Central memory CD8-positive, alpha-beta T cell (primary cell): ENCODE measurements at places on chromosomes 3 and 15.

DNA sequence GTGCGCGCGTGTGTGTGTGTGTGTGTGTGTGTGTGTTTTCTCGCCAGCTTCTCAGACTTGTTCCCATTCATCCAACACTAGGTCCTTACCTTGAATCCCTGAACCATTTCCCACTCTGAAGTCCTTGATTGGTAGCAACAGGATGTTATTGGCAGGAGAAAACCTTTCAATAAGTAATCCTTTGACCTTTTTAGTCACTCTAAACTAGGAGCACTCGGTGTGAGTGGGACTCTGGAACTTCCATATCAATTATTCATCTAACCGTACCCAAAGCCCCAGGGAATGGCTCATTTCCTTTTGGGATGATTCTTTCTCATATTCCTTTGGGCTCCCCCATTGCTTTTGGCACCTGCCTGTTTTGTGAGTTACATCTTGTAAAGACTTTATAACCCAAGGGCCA is 140.2 kb upstream of the SPRED1 start:
- DNase-seq: no peak

- peak; percentile 25 for DNase-seq
Measured at GRCh38 chr15:99925661-99926461, 192.6 kb upstream of the LYSMD4 start.

DNA sequence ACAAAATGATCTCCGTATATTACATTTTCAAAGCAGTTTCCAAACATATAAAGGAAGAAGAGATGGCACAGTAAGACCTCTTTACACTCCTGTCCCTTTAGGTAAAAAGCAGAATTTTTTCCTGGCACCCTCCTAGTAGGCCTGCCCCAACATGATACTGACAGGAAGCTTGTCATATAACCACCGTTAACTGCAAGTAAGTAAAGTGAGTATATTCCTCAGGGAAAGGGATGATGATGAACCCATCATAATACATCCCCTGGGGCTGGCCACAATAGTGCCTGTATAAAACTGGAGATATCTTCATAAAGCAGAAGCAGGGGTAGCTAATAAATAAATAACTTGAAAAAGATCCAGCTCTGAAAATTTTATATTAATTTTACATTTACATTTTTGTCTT is 893.0 kb downstream of the DIPK2A start:
- no peak for DNase-seq

DNA sequence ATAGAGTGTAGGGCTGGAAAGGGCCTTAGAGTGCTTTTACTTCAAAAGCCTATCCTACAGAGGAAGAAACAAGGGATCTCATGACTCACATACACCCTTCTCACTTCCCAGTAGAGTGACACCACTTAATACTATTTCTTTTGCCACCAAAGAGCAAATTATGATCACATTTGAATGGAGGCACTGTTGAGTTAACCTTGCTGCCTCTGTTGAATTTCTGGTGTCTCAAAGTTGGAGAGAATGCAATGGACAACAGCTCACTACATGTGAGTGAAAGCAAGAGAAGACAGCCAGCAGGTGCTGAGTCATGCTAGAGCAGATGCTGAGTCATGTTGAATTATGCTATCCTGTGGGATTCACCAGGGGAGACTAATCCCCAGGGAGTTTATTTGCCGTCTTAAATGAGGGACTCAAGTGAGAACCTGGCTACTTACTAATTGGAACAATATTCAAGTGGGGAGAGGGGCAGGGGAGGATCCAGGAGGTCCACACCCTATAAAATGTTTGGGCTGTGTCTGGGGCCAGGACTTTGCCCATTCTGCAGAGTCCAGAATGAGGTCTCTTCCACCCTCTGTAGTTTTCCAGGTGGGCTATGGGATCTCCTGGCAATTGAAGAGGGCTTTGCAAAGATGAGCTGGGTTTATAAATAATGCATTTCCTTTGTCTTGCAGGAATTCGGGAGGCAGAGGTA is 35.8 kb downstream of the ST8SIA2 start:
- DNase-seq: no peak

- DNase-seq: no peak
Measured at GRCh38 chr15:88120026-88120425, 136.5 kb downstream of the NTRK3 start.

DNA sequence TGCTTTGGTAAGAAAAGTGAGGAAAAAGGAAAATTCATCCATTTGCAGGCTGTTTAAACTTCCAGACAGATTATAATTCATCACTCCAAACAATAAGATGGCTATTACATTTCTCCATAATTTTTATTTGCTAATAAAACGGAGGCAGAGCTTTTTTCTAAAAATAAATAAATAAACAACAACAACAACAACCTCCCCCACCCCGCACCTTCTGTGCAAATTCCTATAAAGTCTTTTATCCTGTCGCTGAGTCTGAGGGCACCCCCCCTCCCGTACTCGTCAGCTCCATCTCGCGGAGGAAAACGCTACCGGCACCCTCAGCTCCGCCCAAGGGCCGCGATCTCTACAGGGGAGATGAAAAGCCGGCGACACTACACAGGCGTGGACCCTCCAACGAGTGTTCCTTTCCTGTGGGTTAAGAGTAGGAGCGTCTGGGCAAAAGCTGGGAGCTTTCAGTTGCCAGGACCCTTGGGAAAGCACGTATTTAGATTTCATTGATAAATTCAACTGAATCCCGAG is 1.0 kb upstream of the ATP1B3 start:
- DNase-seq: peak; percentile 70

GRCh38 chr15:82043796-82044372 is 1.9 kb downstream of the MEX3B start:
- DNase-seq: no peak

DNA sequence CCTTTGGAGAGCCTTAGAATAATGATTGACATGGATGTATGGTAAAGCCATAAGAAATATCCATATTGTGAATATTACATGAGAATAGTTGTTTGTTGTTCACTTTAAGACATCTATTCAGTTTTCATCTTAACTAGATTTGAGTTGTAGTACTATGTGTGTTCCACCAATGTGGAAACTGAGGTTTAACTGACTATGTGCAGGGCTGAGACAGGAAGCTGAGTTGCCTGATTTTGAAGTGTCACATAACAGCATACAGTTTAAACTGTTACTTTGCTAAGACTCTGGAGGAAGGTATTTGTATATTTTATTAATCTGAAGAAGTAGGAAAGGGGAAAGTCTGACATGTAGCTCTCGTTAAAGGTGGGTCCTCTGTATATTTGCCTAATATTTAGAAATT is 2.1 kb downstream of the ECT2 start:
- DNase-seq: no peak

- DNase-seq: no peak
Measured at GRCh38 chr3:108590460-108590859, 938 bp downstream of the DZIP3 start.

DNA sequence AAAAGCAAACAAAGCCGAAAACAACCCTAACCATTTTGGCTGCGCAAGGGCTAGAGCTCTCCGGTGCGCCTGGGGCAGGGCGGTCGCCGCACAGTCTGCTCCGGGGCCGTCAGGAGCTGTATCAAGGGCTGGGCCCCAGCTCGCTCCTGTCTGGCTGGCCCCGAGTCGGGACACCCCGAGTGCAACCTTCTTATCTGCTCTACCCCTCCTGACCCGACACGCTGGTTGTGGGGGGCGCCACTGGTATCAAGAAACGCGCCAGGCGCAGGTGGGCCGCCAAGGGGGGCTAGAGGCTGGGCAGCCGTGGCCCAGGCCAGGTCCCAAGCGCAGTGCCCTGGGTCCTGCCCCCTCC is 36.0 kb downstream of the NR2F2 start:
- DNase-seq: no peak

DNA sequence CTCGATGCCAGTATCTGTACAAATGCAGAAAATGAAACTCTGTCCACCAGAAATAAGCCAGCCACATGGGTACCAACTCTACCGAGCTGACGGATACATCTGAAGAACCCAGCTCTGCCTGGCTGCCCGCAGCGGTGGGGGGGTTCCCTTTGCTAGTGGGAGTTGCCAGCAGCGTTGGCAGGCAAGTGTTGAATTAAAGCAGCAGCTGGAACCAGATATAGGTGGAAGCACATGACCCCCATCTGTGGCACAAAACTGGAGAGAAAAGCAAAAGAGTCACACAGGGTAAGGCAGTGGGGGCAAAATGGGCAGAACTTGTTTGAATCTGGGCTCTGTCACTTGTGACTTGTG is 17.9 kb downstream of the CRYGS start:
- no peak for DNase-seq

GRCh38 chr3:160616311-160616710 is 50.9 kb upstream of the KPNA4 start:
- no peak for DNase-seq

DNA sequence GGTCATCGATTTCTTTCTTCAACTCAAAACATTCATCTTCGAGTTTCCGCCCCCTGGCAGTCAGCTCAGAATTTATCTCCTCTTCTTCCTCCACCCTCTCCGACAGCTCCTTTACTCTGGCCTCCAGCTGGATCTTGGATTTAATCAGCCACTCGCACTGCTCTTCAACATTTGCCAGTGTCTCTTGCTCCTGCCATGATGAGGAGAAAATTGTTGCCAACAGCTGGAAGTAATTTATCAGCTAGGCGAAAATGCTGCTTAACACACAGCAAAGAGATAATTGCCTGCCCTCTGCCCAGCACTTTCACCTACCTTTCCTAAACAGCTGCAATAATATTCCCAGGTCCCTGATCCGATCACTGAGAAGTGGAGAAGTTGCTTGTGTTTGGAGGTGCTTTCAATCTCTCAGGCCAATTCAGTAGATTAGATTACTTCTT is 69.3 kb downstream of the MYH15 start:
- no peak for DNase-seq

DNA sequence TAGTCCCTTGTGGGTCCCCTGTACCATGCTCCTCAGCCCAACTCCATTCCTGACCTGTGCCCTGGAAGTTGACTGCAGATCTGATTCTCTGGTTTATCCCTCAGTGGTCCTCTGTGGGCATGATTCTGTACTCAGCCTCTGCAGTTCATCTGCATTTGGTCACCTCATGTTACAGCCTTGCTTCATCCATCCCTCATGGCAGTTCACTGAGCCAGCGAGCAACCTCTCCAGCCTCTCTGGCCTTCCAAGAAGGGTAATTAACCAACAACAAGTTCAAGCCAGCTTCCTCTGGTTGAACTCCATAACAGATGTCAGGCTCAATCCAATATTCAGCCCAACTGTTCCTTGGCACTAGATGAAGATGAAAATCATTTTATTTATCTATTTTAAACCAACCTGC is 509.5 kb downstream of the NTRK3 start:
- DNase-seq: no peak

DNA sequence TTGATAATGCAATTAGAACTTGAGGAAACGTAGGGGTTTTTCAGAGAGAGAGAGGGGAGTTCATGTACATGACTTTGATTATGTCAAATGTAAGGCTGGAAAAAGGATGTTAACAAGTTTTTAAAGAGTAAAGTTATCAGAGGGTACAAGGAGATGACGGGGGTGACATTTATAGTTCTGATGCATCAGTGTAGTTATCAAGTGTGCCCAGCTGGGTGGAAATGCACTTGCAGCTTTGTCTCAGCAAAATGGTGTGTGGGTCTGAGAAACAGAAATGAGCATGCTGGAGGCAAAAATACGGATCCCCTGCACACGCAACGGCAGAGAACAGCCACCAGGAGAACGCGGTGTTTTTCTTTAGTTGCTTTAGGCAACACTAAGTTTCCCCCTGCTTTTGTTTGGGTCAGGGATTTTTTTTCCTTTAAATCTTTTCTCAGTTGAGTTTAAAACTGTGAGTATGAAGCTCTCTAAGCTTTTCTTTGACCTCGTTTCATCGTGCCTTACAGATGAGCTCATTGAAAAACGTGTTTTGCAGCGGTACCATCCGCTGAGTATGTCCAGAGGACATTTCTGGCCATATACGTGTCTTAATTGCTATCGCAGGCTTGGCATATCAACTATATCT is 205.4 kb downstream of the PDZRN3 start:
- DNase-seq: no peak

DNA sequence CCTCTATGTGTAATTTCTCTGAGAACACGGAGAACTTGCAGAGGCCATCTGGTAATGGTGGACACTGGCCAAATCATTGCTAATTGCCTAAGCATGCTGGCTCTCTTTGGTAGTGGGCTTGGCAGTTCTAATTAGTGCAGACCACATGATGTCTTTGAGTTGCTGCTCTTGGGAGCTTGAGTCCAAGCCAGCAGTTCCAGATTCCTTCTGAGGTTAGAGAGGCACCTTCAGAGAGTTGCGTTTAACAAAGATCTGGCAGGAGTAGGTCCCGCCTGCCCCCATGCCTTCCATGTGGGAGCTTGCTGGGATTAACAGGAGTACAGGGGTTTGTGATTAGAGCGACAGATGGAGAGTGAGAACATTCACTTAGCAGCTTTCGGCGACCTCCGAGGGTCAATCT is 449.0 kb upstream of the LMCD1 start:
- DNase-seq: no peak

- DNase-seq: no peak
Measured at GRCh38 chr3:127369356-127369935, 81.6 kb upstream of the PRR20G start.

DNA sequence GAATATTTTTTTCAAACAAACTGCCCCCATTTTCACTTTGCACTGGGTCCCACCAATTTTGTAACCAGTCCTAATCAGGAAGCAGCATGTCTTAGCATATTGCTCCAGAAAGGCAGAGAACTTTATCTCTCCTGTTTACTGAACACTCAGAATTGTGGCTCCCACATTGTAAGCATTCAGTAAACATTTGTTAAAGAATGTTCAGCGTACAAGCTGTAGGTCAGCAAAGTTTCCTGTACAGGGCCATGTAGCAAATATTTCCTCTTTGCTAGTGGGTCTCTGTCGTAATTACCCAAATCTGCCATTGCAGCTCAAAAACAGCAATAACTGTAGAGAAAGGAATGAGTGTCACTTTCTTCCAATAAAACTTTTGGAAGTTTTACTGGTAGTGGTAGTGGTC is 393.3 kb downstream of the GRM7 start:
- no peak for DNase-seq

DNA sequence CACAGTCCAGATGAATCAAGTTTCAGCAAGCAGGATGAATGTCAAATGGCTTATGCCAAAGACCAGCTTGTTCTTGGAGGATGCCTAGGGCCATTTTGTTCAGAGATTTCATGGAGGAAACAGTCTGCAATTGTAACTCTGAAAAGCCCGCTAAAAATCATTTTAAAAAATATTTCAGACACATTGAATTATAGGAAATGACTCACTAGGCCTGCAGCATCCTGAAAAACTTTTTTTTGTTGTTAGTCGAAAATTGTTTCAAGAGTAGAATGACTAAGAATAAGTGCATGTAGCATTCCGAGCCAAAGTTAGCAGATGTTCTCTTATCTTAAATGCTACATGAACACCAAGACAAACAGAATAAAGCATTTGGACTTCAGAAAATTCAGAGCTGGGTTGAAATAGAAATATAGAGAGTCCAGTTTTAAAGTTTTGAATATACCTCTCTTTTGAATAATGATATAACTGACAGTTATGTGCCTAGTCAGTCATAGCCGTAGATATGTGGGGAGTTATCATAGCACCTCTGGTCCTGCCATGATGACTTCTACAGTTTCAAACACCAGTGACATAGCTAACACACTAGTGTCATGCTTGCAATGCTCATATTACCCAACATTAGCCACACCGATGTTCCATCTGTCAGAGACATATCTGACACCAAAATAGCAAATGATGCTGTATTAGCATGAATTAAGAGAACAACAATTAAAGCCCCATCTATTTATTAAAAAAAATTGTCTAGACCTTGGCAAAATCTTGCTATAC is 1462.8 kb upstream of the GBE1 start:
- DNase-seq: no peak

GRCh38 chr15:88657326-88658069 is 18.7 kb downstream of the ISG20 start:
- DNase-seq: no peak

- DNase-seq: no peak
Measured at GRCh38 chr3:4447295-4447999, 19.6 kb downstream of the SUMF1 start.

- no peak for DNase-seq
Measured at GRCh38 chr15:63944681-63944955, 101.7 kb downstream of the DAPK2 start.
